Umbilical cord (tissue), 2 donors: ENCODE measurements at places on chromosomes 1 and 21. TPM values are rescaled to one million over a fixed set of nuclear protein-coding genes. Genes with fewer than 3 reads are reported as not detected.

Gene KRTAP7-1
- 10.1 TPM for total RNA-seq

DNA sequence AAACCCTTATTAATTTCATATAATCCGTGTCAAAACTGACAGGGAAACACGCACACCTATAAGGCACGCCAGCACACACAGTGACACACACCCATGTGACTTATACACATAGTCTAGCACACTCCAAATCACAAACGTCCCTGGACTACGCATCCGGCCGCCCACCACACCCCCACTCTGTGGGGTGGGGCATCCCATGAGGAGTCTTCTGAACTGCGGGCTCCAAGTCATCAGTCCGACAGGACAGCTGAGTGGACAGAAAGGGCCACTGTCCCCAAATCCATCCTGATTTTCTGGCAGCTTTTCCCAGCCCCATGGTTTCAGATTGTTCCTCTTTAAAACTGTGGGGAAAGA lies 829 bp downstream of the PEA15 start:
- peak; percentile 52 for DNase-seq

- DNase-seq = no peak
Observed at GRCh38 chr1:46284058-46284457, 19.4 kb downstream of the LRRC41 start.

DNA sequence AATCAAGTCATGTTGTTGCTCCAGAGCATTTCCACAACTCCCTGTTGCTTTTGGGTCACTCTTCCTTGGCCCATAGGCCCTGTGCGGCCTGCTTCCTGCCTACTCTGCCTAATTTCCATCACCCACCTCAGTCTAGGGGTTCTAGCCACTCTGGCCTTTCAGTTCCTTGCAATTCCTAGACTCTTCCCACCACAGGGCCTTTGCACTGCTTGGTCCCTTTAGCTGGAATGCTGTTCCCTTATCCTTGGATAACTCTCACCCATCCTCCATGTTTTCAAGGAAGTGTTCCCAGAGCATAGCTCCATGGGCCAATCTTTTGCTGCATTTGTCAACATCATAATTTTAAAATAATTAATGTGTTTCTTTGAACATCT lies 18.7 kb downstream of the EPHB2 start:
- no peak for DNase-seq

DNA sequence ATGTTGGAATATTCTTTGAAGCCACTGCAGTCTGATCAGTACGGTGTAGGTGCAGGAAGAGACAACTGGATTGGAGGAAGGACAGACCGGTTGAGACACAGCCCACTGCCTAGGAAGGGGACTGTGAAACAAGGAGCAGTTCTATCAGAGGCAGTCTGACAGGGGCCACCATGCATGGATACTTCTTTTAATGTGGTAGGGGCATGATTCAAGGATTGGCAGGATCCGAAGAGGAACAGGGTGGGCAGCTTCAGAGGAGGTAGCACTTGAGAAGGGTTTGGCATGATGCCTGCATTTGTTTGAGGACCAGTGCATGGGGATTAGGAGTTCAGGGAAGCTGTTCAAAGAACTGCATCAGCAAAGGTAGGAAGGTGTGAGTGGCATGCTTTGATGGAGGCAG lies 167.9 kb downstream of the DYRK1A start:
- no peak for DNase-seq

Gene TACSTD2
- total RNA-seq = 26.2 TPM

DNA sequence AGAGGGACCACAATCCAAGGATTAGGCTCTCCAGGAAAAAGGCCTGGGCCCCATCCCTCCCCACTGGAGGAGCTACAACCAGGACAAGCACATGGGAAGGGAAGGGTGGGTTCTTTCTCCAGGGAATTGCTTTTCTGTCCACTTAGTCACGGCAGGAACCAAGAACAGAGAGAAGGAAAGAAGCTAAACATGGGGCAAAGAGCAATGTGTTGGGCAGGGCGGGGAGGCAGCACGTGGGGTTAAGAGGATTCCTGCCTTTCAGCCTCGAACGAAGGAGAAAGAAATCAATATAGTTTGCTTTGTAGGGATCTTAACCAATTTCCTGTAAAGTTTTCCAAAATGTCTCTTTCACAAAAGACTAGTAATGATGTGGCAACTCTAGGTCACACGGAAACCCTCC lies 21.7 kb downstream of the ERI3 start:
- no peak for DNase-seq

GRCh38 chr1:24248859-24249258 lies 61.8 kb upstream of the IFNLR1 start:
- no peak for DNase-seq
